Brain (organoid and tissue), 16 donors: ENCODE measurements at places on chromosomes 1 and 21.

DNA sequence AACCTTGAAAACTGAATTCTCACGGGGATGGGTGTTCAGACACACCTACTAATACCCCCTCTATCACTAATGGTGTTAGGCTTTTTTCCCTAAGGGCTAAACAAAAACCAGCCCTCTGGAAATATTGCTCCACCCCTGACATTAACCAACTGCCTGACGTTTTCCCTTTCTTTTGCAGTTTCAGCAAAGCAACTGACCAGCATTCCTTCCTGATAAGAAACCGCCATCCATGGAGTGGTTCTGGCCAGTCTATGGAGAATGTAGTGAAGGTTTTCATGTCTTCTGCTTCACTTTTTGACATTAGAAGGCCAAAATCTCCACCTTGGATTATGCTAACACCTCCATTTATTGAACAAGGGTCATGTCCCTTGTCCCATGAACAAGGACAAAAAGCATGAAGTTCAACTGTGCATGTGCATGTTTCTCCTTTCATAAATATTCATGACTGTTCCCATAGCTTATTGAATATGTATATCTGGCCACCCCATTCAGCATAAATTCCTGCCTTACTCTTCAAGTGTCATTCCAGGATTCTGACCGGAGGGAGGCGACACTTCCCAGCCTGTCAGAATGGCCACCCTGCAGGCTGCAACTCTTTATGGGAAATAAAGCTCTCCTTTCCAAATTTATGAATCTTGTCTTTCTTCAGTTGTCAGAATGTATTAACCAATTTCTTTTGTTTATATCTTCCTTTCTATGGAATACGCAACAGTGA, 314.3 kb downstream of the HHIPL2 start:
- no peak for DNase-seq

- no peak for DNase-seq
Observed at GRCh38 chr1:6961905-6962477, 176.7 kb downstream of the CAMTA1 start.

DNA sequence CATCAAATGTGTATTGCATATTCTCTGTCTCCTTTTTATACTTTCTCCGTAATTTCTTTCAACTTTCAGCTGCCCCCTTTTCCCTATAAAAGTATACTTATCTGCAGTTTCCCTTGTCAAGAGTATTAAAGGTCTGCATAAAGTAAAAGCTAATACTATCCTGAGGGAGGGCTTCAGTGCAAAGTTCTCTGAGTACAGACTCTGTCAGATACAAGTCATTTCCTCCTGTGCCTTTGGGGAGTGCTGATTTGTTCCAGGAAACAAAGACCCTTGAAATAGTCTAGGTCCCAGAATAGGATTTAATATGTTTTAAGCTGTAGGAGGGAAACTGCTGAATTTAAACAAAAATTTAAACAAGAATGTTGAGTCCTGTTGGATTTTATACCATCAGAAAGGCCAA, 11.7 kb downstream of the GPR161 start:
- no peak for DNase-seq

GRCh38 chr1:32828341-32828740, 10.9 kb downstream of the S100PBP start:
- peak; percentile 67 for DNase-seq

- DNase-seq = no peak
Observed at GRCh38 chr1:85342207-85342606, 65.8 kb upstream of the BCL10 start.

- DNase-seq = no peak
Observed at GRCh38 chr21:33029385-33029921, 3.7 kb downstream of the OLIG2 start.

- DNase-seq = no peak
Observed at GRCh38 chr1:165886983-165887382, 59.6 kb downstream of the UCK2 start.

- no peak for DNase-seq
Observed at GRCh38 chr1:47872886-47873285, 124.3 kb downstream of the TRABD2B start.

DNA sequence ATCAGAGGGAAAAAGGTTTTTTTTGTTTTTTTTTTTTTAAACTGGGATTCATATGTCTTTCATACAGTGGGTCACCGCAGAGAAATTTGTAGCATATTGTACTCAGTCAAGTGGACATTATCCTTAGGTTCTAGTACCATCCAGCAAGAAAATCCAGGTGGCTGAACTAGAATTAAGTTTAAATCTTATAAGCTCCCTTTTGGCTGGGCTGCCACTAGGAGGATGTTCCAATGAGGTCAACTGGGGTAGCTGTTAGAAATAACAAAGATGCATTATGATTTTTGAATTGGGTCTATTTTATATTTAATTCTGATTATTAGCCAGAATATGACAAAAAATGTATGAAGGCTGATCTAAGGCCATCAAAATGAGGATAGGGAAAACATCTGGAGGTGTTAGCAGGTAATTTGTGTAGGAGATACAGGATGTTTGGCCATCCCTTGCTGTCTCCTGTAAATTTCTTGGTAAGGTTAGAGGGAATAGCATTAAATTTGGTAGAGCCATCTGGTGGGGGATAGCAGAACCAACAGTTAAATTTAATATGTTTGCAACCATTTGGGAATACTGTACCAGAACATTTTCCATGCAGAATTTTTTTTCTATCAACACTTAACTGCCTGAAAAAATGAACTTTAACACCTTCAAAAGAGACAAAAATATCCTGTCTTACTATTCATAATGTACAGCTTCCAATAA, 568.5 kb upstream of the B3GALT2 start:
- no peak for DNase-seq

GRCh38 chr1:2125350-2126211, 69.0 kb downstream of the FAAP20 start:
- no peak for DNase-seq

DNA sequence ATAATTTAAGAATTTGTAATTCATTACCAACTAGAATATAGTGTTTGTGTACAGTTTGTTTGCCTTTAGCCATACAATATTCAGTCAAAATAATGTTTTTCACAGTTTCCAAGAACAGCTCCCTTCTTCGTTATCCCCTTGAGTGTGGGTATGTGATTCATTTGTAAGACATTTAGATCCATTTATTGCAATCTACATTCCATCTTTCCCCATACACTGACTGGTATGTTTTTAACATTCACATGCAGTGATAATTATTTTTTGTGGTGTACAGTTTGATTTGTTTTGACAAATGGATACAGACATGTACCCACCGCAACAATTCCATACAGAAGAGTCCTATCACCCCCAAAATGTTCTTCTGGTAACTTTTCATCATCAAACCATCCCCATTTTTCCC, 589.1 kb upstream of the ADAMTS5 start:
- DNase-seq = no peak

- no peak for DNase-seq
Observed at GRCh38 chr1:63599799-63600198, 6.6 kb downstream of the PGM1 start.

DNA sequence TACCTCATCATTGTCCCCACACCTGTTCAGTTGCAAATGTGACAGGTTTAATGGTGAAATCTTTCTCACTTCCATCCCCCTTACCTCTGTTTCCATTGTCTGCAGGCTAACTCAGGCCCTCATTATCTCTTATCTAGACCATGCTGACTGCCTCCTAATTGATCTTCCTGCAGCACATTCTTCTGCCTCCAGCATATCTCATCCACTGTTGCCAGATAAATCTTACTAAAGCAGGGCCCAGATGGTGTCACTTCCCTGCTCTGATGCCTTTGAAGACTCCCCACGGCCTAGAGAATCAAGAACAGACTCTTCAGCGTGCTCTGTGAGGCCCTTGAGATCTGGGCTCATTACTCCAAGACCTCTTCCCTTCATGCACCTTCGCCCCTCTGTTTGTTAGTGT, 230.1 kb downstream of the DUSP10 start:
- DNase-seq = peak; percentile 43

DNA sequence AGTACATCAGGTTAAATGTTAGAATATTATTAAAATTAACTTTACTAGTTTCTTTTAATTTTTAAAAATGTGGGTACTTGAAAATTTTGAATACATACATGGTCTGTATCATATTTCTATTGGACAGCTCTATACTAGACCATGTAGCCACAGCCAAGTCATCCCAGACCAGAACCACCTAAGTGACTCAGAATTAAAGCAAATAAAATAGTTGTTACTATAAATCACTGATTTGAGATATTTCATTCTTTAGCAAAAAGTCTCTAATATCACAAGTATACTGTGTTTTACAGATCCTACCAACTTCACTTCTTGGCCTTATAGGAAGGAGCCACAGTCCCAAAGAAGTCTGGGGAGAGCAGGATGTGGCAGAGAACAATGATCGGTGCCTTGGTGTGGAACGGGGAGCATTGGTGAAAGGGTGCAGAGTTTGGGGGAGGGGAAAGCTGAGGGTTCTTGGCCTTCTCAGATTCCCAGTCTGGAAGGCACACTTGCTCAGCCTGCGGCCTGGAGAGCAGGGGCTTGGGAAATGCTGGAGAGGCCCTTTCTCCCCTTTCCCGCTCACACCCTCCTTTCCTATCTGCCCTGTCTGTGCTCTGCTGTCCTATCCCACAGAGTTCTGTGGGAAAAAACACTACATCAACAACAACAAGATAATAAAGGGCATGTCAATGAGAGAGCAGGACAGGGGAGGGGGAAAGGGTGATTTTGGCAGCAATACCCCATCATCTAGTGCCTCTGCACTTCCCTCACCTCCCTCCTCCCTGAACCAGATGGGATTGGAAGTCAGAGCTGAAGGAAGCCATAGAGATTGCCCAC, 122.1 kb downstream of the NGF start:
- DNase-seq = no peak

DNA sequence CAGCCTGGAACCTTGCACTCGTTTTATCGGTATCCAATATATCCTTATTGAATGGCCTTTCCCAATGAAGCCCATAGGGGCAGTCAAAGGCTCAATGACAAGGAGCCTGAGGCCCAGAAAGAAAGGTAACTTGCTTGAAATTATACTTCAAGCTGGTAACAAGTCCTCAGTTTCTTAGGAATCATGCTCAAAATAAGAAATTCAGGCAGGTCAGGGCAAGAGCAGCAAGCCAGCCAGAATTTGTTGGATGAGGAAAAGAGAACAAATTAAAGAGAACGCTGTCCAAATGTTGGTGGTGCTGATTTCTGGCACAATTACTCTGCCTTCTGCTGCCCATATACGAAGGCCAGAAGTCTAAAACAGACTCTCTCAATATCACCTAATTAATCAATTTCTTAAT, 77.6 kb downstream of the DDX20 start:
- peak; percentile 60 for DNase-seq

- peak; percentile 95 for DNase-seq
Observed at GRCh38 chr1:229410692-229411433, 23.0 kb downstream of the ACTA1 start.

GRCh38 chr1:229064320-229065168, 206.4 kb upstream of the RAB4A start:
- no peak for DNase-seq

DNA sequence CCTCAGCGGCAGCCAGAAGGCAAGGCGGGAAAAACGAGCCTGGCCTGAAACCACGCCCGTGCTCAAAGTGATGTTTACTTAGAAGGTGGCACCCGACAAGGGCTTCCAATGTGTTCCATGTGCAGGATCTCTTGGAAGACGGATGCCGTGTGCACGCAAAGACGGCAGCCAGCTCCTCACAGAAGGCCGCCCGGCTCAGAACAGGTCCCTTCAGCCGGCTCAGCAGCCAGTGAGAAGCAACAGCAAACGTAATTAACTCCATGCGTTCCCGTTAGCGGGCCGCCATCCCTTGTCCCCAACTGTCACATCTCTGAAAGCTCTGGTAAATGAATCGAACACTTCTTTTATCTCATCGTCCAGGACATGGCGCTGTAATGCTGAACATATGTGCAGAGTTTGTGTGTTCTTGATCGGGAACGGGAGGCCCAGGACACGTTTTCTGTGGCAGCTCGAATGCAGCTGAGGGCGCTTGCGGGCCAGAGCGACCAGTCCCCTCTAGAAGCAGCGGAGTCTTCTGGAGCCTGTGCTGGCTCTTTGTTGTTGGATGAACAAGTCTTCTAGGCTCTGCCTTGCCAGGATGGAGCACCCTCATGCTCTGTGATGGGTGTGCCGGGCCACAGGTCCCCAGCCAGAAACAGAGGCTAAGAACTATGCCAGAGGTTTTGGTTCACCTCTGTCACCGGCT, 94.6 kb upstream of the ARHGEF16 start:
- DNase-seq = peak; percentile 55
